ENCODE measurements at places on chromosomes 4 and X. TPM values are rescaled to one million over a fixed set of nuclear protein-coding genes. Genes with fewer than 3 reads are reported as not detected.
A peak's percentile ranks its signal among the peaks of the same experiment; 100 is the strongest.

GRCh38 chrX:101658661-101659491, 774 bp downstream of the ARMCX2 start:
- peak; percentile 85 for DNase-seq
- no peak overlapping the region for H3K27ac ChIP-seq
- peak overlapping the region; percentile 85 for H3K4me3 ChIP-seq
- H3K27me3 ChIP-seq: peaks cover 6% of the 10 kb centered on the region

DNA sequence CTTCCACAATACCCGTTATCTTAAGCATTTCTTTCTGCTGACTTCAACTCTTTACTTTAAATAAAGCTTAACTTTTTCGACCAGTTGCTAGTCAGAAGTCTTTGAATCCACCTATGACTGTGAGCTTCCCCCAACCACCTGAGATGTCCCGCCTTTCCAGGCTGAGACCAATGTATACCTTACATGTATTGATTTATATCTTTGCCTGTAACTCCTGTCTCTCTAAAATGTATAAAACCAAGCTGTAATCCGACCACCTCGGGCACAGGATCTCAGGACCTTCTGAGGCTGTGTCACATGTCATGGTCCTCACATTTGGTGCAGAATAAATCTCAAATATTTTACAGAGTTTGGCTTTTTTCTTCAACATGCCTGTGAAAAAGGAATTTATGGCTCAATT, 2.9 kb upstream of the TMEM164 start:
- no peak overlapping the region for H3K4me3 ChIP-seq
- peaks cover 18% of the 10 kb centered on the region for H3K4me1 ChIP-seq
- H3K27me3 ChIP-seq: no peaks in the 10 kb centered on the region
- no peak overlapping the region for H3K27ac ChIP-seq
- peaks cover 4% of the 10 kb centered on the region for H3K36me3 ChIP-seq

DNA sequence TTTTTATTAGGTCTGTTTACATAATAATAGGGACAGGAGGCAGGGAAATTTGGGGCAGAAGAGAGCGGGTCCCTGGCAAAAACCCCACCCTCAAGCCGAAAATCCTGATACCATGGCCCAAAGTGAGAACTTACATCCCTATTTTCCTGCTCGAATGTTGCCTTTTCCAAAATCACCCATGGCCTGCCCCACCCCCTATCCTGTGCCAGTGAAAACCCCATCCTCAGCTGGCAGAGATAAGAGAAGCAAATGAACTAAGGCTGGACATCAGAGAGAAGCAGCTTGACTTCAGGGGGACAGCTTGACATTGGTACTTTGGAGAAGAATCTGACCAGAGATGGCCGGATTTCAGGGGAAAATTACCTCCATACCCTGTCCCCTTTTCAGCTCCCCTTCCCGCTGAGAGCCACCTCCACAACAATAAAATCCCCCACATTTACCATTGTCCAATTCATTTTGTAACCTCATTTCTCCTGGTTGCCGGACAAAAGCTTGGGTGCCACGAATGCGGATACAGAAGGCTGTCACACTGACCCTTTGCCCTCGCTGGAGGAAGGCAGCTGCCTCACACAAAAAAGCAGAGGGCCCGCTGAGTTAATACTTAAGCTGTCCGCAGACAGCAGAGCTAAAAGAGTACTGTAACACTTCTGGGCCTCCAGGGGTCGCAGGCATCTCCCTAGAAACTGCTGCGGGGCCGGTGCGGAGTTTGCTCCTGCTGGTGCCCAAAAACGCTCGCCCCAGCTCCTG, 196.2 kb downstream of the SNCA start:
- H3K36me3 ChIP-seq: no peaks in the 10 kb centered on the region
- peaks cover 15% of the 10 kb centered on the region for H3K27me3 ChIP-seq
- peak; percentile 60 for DNase-seq
- H3K27ac ChIP-seq: no peak overlapping the region
- H3K4me1 ChIP-seq: no peaks in the 10 kb centered on the region

DNA sequence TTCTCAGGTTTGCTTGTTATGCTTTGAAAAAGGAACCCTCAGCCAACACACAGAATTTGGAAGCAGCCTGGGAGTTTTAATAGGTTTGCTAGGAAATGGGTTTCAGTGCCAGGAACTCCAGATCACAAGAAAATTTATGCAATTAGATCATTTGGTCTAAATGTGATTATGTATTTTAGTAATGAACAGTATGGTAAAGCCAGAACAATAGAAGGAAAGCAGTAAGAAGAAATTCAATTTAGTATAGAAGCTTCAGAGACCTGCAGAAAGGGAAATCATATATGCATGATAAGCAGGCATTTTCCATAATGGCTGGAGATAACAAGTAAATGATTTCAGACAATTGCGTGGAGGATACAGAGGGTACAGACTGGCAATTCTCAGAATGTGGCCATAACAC, 184.7 kb downstream of the KCNIP4 start:
- H3K36me3 ChIP-seq: no peaks in the 10 kb centered on the region
- H3K27ac ChIP-seq: no peak overlapping the region
- H3K4me1 ChIP-seq: no peaks in the 10 kb centered on the region
- H3K27me3 ChIP-seq: peaks cover 3% of the 10 kb centered on the region
- DNase-seq: no peak

DNA sequence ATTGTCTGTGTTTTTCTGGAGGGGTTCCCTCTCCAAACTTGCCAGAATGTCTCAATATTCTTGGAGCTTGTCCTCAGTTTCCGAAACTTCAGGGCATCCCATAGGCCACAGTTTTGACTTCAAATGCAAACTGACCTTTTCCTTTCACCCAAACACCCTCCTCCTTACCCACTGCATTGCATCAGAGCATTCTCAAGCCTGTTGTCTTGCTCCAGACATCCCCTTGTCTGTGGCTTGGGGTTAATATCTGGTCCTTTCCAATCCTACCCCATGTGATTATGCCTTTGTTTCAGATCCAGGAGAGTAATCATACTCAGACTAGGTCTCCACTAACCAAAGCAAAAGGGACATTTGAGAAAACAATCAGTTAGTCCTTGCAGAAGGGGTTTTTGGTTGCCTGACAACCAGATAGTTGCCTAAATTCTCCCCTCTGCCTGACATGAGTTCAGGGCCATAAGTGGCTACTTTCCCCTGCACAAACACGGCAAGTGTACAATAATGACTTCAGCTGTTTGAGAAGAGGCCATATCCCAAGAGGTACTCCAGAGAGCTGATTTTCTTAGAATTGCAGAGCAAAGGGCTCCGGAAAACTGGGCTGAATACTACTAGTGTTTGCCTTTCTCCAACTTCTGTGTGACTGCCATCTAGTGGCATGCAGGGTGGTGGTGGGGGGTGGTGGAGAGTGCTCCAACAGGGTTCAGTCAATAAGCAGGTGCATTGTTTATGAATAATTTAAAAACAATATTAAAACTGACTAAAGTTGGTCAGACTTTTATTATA, 130.2 kb downstream of the CHRDL1 start:
- H3K36me3 ChIP-seq: no peaks in the 10 kb centered on the region
- H3K27me3 ChIP-seq: no peaks in the 10 kb centered on the region
- H3K4me3 ChIP-seq: no peak overlapping the region
- DNase-seq: peak; percentile 59
- H3K27ac ChIP-seq: no peak overlapping the region
- H3K4me1 ChIP-seq: no peaks in the 10 kb centered on the region

Gene UGT2B11
- total RNA-seq: not detected

Gene SPANXA1
- not detected for total RNA-seq

- no peaks in the 10 kb centered on the region for H3K27me3 ChIP-seq
- no peak for DNase-seq
- no peaks in the 10 kb centered on the region for H3K4me1 ChIP-seq
- no peak overlapping the region for H3K27ac ChIP-seq
- no peaks in the 10 kb centered on the region for H3K36me3 ChIP-seq
Measured at GRCh38 chrX:44765556-44765955, 78.3 kb upstream of the DUSP21 start.

GRCh38 chr4:168421055-168421454, 59.2 kb downstream of the DDX60L start:
- no peak for DNase-seq
- H3K27ac ChIP-seq: no peak overlapping the region
- peaks cover 70% of the 10 kb centered on the region for H3K36me3 ChIP-seq
- H3K27me3 ChIP-seq: no peaks in the 10 kb centered on the region

DNA sequence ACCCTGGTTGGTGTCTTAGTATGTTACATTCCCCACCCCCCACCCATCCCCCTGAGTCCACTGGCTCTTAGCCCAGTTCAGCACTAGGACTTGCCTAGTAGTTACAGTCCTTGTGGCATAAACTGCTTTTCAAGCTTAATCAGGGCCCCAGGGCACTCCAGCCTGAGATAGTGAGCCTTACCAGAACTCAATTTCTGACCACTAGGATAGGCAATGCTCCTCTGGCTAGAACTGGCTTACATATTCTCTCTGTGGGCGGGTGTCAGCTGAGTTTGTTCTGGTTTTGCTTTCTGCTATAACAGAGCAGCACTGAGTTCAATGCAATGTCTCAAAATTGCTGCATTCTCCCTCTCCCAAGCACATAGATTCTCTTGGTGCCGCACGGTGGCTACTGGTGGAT, 391.4 kb upstream of the DIPK2B start:
- no peaks in the 10 kb centered on the region for H3K36me3 ChIP-seq
- H3K4me1 ChIP-seq: no peaks in the 10 kb centered on the region
- no peak for DNase-seq
- no peak overlapping the region for H3K27ac ChIP-seq
- H3K27me3 ChIP-seq: peaks cover 1% of the 10 kb centered on the region
- no peak overlapping the region for H3K4me3 ChIP-seq

GRCh38 chr4:24164054-24164693, 274.3 kb upstream of the PPARGC1A start:
- no peaks in the 10 kb centered on the region for H3K36me3 ChIP-seq
- H3K4me1 ChIP-seq: no peaks in the 10 kb centered on the region
- no peak overlapping the region for H3K4me3 ChIP-seq
- H3K27me3 ChIP-seq: no peaks in the 10 kb centered on the region
- H3K27ac ChIP-seq: no peak overlapping the region
- DNase-seq: no peak

- no peak overlapping the region for H3K4me3 ChIP-seq
- no peak for DNase-seq
- no peaks in the 10 kb centered on the region for H3K4me1 ChIP-seq
- no peaks in the 10 kb centered on the region for H3K36me3 ChIP-seq
Measured at GRCh38 chrX:23276475-23276874, 58.2 kb upstream of the PTCHD1 start.

GRCh38 chr4:180240670-180241069, 2002.5 kb upstream of the TENM3 start:
- H3K4me3 ChIP-seq: no peak overlapping the region
- H3K27ac ChIP-seq: no peak overlapping the region
- H3K36me3 ChIP-seq: no peaks in the 10 kb centered on the region
- no peaks in the 10 kb centered on the region for H3K27me3 ChIP-seq
- no peak for DNase-seq
- H3K4me1 ChIP-seq: no peaks in the 10 kb centered on the region

DNA sequence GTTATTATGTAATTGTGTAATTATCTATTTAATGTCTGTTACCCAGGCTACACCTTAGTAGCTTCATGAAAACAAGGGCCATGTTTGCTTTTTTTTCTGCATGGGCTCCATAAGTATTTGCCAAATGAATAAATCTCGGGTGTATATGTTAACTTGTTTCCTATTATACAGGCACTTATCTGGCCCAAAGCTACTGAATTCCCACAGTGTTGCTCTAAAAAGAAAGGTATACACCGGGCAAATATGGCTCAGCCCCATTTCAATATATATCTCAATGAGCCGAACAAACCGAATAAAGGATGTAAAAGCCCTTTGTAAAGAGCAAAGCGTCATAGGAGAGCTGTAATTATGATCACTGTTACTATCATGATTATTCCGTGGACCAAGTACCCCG, 767 bp downstream of the PAQR3 start:
- peaks cover 37% of the 10 kb centered on the region for H3K4me1 ChIP-seq

DNA sequence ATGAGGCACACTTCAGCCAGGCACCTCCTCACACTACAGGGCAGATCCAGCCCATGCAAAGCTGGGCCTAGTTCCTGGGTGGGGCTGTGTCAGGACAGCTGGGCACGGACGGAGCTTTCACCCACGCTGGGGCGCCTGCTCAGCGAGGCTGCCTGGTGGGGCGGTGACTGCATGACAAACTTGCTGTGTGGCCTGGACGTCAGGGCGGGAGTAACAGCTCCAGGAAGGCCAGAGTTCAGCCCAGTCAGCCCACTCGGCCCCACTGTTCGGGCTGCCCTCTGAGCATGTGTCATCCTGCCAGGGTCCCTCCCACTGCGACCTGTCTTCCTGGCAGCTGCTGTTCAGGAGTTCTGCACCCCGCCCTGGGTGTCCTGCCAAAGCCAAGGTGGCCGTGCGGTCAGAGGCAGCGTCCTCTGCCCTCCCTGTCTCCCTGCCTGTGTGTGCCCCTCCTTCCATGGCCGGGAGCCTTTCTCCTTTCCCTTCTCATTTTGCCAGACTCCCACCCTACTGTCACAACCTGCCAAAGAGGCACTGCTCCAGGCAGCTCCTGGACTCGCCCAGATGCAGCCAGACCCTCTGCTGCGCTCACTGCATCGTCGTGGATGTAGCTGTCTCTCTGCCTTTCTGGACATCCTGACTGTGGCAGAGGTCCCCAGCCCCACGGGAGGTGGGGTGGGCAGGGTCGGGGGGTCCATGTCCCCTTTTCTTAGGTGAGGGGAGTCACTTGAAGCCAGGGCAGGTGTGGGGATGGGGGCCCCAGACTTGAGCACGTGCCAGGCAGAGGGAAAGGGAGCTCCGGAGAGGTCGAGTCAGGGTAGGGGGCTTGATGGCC, 33.0 kb upstream of the KIAA0232 start:
- no peak overlapping the region for H3K27ac ChIP-seq
- H3K4me1 ChIP-seq: peaks cover 5% of the 10 kb centered on the region
- no peak overlapping the region for H3K4me3 ChIP-seq
- no peaks in the 10 kb centered on the region for H3K36me3 ChIP-seq

Gene MAGEA11
- total RNA-seq: not detected

DNA sequence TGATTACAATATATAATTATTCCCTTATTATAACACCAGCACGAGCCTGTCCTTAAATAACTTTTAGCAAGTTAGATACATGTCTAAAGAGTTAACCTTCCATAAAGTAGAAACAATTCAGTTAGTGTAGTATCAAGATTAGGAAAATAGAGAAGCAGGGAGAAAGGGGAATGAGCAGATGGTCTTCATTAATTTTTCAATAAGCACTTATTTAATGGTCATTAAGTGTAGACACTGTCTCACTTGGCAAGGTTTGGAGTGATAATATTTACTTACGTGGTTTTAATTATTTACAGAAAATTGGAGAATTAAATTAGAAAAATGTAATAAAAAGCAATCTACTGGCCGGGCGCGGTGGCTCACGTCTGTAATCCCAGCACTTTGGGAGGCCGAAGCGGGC, 99.7 kb downstream of the PDS5A start:
- no peaks in the 10 kb centered on the region for H3K27me3 ChIP-seq
- peaks cover 26% of the 10 kb centered on the region for H3K4me1 ChIP-seq
- peaks cover 52% of the 10 kb centered on the region for H3K36me3 ChIP-seq
- H3K4me3 ChIP-seq: no peak overlapping the region

GRCh38 chr4:54006755-54007154, 57.6 kb downstream of the CHIC2 start:
- no peak overlapping the region for H3K27ac ChIP-seq
- no peak overlapping the region for H3K4me3 ChIP-seq

Gene TSPAN7
- total RNA-seq: not detected

Gene DGKK
- not detected for total RNA-seq

Data from activated CD4-positive, alpha-beta T cell treated with anti-CD3 and anti-CD28 coated beads, Interleukin-2, amount 10 ng/mL, durations not matched to agents 24 days and 14 days (primary cell).